ENCODE measurements at places on chromosomes 2 and 18. TPM values are rescaled to one million over a fixed set of nuclear protein-coding genes. Genes with fewer than 3 reads are reported as not detected.

- no peak for DNase-seq
Observed at GRCh38 chr2:54476852-54477251, 20.7 kb downstream of the SPTBN1 start.

GRCh38 chr2:12844511-12844910, 127.8 kb downstream of the TRIB2 start:
- DNase-seq: no peak

GRCh38 chr18:79540161-79540903, 139.3 kb upstream of the CTDP1 start:
- DNase-seq: peak; percentile 8

GRCh38 chr18:22900558-22901238, 32.4 kb upstream of the RBBP8 start:
- DNase-seq: peak; percentile 64

GRCh38 chr2:168793596-168793995, 8.8 kb upstream of the NOSTRIN start:
- no peak for DNase-seq

DNA sequence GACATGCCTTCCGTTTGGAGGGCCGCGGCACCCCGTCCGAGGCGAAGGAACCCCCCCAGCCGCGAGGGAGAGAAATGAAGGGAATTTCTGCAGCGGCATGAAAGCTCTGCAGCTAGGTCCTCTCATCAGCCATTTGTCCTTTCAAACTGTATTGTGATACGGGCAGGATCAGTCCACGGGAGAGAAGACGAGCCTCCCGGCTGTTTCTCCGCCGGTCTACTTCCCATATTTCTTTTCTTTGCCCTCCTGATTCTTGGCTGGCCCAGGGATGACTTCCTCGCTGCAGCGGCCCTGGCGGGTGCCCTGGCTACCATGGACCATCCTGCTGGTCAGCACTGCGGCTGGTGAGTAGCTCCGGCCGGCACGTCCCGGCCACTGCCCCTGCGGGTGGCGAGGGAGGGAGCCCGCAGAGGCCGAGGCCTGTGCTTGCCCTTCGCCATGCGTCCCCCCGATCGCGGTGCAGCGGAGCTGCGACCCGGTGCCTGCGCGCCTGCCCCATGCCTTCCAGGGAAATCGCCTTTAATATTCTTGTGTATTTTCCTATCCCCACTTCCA, 1.2 kb downstream of the BMPR2 start:
- peak; percentile 46 for DNase-seq

DNA sequence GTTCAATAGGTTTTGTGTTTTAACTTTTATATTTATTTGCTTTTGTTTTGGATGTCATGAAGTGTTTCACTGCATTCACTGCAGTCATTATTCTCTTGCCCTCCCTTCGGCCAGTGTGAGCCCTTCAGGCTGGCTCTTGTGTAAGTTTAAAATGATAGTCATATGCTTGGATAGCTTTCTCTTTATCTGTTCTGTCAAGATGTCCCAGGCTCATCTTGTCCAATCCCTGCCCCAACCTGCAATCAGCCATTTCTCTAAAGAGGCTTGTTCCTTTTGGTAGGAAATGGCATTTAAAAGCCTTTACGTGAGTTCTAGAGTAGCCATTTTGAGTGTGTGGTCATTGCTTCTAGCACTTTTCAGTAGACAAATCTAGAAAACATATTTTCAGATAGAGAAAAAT, 238.0 kb upstream of the SLC39A10 start:
- no peak for DNase-seq

GRCh38 chr2:179344970-179345369, 80.3 kb upstream of the SESTD1 start:
- no peak for DNase-seq

DNA sequence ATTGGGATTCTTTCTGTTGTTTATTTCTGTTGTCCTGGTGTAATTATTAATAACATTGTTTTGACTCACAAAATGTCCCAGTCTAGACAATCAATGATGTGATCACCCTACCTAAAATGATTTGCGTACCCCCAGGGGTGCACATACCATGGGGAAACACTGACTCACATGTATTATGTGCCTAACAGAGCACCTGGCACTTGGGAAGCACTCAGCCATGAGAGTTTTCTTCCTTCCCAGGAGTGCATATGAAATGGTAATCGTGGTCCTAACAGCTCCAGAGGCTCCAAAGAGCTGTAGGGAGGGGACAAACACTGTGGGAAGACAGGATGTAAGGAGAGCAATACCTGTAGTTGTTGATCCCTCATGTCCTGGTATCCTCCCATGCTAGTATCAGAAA, 187.8 kb upstream of the ERBB4 start:
- DNase-seq: no peak

- DNase-seq: no peak
Observed at GRCh38 chr18:76386886-76387285, 108.2 kb downstream of the ZNF516 start.

GRCh38 chr2:206004004-206004693, 81.8 kb downstream of the INO80D start:
- DNase-seq: no peak

GRCh38 chr2:100137866-100138570, 4.4 kb downstream of the AFF3 start:
- no peak for DNase-seq

DNA sequence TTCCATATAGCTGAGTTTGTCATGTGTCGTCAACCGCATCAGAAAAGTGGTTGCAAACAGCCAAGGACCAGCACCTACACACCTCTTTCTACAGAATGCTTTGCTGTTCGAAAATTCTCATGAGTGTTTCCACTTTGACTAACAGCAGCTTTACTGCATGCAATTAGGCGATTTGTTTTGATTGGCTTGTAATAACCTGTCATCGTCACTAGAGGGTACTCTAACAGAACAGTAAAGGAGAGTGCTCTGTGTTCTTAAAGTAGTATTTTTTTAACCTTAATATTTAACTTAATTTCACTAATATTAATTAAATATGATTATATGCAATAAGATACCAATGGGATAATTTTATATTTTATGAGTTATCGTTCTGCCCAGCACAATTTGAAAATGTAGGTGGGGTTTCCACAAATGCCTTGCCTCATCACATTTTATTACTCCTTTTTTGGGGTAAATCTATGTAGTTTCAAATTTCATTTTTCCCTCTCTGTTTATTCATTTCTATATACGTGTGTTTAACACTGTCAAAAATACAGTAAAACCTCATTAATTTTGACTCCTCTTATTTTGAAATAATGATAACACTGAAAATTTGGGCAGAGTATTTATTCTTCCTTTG, 502.2 kb downstream of the NRXN1 start:
- DNase-seq: no peak

- no peak for DNase-seq
Observed at GRCh38 chr2:74188018-74188601, 9.4 kb upstream of the MOB1A start.

DNA sequence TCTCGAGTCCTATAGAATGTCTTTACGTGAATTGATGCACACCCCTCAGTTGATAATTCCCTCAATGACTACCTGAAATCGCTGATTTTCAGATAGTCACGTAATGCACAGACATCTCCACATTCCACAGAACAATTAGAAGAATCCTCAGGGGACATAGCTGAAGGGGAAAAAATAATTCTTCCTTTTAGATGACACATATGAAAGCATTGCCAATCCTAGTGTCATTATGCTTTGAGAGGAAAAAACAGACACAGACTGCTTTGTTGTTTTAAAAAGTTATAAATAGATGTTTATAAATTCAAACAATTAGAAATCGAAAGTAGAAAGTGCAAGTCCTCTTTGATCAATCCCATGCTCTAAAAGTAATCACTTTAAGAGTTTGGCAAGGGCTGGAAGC, 100.6 kb upstream of the FN1 start:
- no peak for DNase-seq

DNA sequence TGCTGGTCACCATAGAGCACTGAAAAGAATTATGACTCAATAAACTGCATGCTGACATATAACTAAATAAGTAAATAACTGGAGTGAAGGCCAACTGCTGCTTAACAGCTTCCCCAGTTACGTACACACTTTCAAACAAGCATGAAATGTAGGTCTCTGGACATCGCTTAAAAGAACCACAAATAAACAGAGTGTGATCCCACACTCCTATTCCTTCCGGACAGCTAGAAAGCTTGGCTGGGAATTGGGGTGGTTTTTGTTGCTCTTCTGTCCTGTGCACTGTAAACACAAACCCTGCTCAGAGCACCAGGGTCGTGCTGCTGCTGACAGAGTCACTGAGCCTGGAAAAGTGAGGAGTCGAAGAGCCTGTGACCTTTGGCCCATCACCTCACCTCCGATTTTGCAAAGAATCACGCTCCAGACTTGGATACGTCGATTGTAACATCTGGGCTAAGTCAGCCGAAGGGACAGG, 162.7 kb upstream of the NT5C1B start:
- DNase-seq: no peak

DNA sequence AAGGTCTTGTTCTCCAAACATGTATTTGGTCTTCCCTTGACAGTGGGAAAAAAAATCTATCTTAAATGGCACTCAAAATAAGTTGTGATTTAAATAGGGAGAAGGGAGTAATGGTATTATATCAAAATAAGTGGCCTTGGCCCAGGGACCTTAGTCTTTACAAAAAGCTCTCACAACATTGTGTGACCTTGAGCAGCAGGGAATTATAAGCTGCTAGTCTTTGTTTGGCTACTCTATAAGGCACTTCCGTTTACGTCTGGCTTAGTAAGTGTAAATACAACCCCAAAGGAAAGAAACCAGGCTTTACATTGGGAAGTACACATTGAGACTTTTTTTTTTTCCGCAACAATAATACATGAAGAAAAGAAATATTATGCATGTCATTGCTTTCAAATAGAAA, 734.0 kb upstream of the LINC00305 start:
- no peak for DNase-seq

DNA sequence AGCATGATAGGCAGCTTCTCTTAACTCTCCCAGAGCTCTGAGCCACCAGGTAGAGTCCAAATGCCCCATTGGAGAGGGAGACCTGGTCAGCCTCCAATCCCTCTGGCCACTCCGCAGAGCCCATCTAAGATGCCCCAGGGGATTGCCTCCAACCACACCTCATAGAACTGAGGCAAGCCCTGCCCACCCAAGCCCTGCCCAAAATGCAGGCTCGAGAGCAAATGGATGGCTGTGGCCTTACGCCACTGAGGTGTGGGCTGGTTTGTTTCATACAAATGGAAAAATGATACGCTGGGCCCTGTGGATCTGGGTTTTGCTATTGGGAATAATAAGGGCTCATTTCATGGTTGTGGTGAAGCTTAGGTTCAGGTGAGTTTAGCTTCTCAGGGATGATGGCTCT, 3.0 kb upstream of the TFCP2L1 start:
- no peak for DNase-seq

DNA sequence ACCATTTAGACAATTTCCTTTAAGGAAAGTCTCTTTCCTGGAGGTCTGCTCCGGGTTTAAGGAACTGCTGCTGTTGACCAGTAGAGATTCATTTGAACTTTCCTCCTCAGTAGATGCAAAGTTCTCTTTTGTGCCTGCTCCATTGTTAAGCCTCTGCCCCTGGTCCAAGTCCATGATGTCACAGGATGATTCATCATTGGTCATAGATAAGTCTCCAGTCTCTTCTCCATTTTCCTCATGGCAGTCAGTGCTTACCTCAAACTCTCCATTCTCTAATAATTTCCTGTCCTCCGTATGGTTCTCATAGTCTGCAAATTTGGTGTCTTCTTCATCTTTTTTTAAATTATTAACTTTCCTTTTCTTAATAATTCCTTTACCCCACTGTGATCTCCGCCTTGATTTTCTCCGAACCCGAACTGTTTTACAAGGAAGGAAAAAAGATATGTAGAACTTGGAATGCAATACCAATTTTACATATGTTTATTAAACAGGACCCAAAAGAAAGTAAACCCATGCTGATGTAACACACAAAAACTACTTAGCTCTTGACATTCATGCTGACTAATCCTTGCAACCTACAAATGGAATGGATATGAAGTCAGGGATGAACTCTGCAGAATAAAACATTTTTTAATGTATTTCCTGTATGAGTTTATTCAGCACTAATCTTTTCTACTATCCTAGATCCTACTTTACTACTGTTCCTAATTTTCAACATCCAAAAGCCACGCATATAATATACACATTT, 169.1 kb downstream of the ATAD2B start:
- DNase-seq: no peak

DNA sequence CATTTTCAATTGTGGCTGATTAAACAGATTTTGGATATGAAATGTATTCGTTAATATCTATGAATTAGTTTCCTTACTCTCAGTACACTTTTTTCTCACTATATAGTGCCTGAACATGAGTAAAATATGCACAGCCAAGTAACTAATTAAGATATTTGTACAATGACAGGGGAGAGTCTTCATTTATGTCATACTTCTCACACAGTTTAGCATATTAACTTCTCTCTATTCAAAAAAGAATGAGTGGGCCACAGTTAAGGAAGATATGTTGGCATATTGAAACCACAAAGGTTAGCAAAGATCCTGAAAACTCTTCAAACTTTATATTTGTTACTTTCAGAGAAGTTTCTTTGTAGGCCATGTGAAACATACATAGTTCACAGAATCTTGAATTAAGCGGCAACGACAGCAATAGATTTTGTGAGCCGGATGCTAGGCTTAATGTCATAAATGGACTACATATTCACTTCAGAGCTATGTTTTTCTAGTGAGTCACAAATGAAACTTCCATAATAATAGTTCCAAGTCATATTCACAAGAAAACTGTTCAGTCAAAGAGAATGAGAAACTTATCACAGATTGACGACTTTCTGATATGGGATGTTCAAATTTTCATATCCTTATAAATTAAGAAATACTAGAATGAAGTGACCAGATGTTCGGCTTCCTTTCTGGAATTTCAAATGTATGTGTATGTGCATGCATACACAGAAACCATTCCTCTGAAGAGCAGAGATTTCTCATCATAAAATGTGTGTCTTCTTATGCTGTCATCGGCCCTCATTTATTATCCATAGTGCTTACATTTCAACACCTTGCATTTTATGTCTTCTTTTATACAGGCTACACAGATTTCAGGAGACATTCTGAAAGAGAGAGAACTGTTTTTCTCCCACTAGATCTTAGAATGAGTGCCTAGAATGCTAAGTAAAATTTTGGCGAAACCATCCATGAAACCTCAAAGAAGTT, 584.0 kb downstream of the SATB2 start:
- no peak for DNase-seq

- DNase-seq: no peak
Observed at GRCh38 chr2:113081488-113082210, 13.9 kb downstream of the IL1F10 start.

DNA sequence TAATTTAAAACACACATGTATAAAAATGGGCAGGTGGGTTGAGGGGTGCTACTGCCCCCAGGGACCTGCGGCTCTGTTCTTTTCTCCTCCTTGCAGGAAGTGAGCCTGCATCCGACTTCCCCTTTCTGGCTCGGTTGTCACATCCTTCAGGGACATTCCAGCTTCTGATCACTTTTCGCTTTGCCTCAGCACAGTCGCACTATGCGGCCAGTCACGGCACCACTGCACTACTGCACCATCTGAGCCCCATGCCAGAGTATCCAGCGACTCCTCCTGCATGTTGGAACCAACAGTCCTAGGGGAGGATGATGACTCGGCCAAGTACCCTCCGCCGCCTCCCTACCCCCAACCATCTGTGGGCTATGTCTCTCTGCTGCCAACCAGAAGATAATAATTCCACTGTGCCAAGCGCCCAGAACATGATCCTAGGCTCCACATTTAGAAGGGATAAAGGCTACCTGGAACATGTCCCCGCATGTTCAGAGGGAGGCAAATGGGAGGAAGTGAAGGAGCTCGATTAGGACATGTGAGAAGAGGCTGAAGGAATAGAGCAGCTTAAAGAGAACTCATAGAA, 17.6 kb downstream of the CDC42EP3 start:
- no peak for DNase-seq

SLC9A2 gene
- 0.22 TPM for total RNA-seq

FABP1 gene
- total RNA-seq: not detected

ASPRV1 gene
- total RNA-seq: 0.12 TPM

CFC1 gene
- total RNA-seq: 3.0 TPM

GPR45 gene
- not detected for total RNA-seq

NMS gene
- total RNA-seq: not detected

ALPP gene
- not detected for total RNA-seq
